ENCODE measurements at places on chromosomes 6 and 20. TPM values are rescaled to one million over a fixed set of nuclear protein-coding genes. Genes with fewer than 3 reads are reported as not detected.

GRCh38 chr6:24780206-24780605 is 5.5 kb downstream of the GMNN start:
- no peak for DNase-seq

HUS1B gene
- 0.30 TPM for total RNA-seq

DNA sequence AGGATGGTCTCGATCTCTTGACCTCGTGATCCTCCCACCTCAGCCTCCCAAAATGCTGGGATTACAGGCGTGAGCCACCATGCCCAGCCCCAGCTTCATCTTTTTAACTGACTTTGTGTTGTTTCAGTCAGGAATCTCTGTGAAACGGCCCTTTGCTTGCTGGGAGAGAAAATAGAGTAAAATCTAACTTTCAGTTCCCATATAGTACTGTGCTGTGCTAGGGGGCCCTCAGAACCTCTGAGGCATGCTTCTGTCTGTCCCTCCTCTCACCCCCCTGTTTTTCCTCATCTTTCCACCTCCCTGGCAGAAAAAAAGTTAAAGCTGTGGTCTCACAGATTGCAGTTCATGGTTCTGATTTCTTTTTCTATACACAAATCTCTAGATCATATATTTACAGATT is 48.4 kb downstream of the LRP11 start:
- DNase-seq: no peak

RAD21L1 gene
- not detected for total RNA-seq

DNA sequence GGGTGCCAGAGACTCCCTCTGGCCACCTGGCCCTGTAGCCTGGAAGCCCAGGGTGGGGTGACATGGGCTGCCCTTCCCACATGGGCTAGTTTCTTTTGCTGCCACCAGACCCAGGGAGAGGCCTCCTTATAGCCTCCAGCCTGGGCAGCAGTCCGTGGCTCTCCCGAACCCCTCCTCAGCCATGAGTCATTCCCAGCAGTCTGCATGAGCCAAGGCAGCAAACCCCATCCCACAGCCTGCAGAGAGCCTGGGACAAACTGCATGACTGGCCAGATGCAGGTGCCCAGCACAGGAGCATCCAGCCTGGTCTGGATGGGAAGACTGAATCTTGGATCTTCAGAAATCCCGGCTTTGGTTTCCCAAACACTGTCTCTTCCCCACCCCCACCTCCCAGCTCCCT is 75.7 kb downstream of the MRPL14 start:
- DNase-seq: no peak

DNA sequence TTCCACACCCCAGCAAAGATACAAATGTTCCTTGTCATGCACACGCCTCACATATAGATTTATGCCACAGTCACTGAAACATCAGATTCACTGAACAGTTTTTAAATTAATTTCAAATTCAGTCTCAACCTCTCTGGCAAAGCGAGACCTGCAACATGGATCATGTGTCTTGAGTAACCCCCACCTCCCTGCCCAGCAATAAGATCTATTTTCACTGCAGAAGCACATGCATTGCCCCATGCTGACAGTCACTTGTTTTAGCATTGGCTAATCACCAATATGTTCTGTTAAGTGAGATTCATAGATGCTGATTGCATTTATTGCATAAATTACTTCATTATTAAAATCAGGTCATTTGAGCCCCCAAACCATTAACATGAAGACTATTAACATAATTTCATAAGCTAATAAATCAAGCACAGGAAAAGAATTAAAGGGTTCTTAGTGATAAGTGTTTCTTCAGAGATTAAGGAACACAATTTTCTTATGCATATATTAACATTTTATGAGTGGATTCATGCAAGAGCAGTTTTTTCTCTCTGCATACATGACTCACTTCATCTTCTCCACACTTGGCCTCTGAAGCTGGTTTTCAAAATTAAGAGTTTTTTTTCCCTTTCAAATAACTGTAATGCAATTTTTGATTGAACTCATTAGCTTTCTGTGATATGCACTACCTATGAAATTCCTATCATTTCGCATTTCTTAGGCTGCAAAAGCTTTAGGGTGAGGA is 173.2 kb upstream of the SOX4 start:
- no peak for DNase-seq

GRCh38 chr20:25301357-25301920 is 53.6 kb downstream of the PYGB start:
- DNase-seq: no peak

DNA sequence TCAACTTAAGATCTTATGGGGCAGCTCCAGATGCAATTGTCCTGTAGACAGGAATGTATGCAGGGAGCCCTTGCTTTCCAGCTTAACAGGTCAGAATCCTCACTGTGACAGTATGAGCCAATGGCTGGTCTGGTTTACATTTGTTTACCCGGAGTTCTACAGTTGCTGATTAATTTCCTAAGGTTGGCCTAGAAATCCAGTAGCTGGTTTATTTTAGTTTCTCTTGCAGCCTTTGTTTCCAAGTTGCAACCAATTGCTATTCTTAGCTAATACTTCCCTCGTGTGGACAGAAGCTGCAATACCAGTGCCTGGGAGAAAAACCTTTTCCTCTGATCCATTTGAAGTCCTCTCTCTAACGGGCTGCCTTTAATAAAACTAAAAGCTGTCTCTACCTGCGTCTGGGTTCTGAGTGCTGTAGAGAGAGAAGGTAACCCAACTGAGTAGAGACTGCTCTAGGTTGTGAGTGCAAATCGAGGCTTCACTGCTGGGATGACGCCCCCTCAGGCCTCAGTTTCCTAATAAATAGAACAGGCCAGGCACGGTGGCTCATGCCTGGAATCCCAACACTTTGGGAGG is 45.9 kb downstream of the ZNF217 start:
- no peak for DNase-seq

- DNase-seq: no peak
Measured at GRCh38 chr20:48761023-48761785, 66.6 kb downstream of the PREX1 start.

IL17A gene
- not detected for total RNA-seq

CLPSL2 gene
- total RNA-seq: not detected

HEY2 gene
- total RNA-seq: 0.61 TPM

DNA sequence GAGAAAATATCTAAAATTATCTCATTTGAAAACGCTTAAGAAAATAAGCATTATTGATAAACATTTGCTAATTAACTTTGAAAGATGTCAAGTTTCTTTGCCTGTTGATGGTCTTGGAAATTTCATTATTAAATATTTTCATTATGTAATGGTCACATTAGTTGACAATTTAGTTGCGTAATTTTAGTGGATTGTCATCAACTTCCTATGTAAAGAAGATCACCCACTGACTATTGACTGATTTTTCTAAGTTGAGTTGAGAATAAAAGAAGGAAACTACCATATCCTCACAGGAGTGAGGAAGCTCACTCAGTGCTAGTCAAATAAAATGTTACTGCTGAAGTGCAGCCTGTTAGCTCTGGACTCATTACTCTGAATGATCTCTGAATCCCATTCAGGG is 79.9 kb upstream of the LY86 start:
- DNase-seq: no peak

DNA sequence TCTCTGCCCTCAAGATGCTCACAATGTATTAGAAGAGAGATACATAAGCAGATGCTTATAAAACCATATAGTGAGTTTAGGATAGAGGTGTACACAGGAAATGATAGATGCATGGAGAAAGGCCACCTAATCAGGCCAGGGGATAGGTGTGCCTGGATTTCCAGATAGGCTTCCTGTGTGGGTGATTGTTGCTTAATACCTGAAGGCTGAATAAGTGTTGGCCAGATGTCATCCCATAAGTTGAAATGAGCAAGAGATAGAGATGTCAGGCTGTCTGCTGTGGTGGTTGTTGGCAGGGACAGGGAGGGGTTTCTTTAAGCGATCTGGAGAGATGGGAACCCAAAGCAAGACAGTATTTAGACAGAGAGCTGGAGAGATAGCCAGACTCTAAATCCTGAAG is 109.8 kb upstream of the SGK1 start:
- DNase-seq: no peak

UNC5CL gene
- total RNA-seq: 0.48 TPM
